DMS 273 treated with DMSO at 0.1 percent for 48 hours (cell line): ENCODE measurements at places on chromosomes 1 and 21.

- DNase-seq = no peak
Observed at GRCh38 chr1:19435851-19436455, 49.4 kb downstream of the CAPZB start.

GRCh38 chr1:21564521-21565095 lies 55.4 kb downstream of the ALPL start:
- no peak for DNase-seq

- no peak for DNase-seq
Observed at GRCh38 chr1:27891196-27891889, 19.0 kb downstream of the THEMIS2 start.

DNA sequence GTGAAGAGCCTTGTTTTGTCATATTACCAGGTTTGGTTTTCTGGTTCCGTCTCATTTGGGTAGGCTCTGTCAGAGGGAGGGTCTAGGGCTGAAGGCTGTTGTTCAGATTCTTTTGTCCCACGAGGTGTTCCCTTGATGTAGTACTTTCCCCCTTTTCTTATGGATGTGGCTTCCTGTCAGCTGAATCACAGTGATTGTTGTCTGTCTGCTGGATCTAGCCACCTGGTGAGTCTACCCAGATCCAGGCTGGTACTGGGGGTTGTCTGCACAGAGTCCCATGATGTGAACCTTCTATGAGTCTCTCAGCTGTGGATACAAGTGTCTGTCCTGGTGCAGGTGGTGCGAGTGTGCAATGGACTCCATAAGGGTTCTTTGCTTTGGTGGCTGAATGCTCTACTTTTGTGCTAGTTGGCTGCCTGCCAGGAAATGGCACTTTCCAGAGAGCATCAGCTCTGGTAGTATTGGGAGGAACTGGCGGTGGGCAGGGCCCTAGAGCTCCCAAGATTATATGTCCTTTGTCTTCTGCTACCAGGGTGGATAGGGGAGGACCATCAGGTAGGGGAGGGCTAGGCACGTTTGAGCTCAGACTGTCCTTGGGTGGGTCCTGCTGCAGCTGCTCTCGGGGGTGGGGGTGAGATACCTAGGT lies 246.0 kb downstream of the RYR2 start:
- no peak for DNase-seq

DNA sequence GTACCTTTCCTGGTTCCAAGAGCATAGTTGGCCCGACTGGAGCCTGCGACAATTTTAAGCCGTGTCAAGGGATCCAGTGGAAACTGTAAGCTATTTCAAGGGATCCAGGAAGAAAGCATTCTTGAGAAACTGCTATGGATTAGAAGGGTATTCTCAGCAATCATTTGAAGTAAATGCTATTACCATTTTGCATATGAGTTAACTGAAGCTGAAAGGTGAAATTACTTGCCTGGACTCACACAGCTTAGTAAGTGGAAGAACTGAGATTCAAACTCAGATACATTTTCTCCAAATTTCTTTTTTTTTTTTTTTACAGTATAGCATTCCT lies 589 bp downstream of the ZNF684 start:
- DNase-seq = no peak

GRCh38 chr1:229203030-229203751 lies 67.7 kb upstream of the RAB4A start:
- no peak for DNase-seq

DNA sequence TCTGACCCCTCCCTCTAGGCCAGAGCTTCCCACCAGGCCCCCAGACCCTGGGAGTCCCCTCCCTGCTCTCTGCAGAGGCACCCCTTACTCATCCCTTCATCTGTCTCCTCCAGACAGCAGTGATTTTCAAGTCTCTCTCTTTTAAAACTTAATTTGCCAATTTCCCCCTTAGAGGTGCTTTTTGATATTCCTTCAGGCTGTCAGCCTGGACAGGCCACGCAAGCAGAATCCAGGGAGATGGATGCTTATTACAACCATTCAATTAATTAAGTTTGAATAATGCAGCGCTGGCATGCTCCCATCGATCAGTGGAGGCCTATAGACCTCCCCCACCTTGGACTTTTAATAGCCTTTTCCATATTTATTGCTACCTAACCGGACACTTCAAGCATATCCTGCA lies 6.2 kb downstream of the CAMK2N1 start:
- no peak for DNase-seq

DNA sequence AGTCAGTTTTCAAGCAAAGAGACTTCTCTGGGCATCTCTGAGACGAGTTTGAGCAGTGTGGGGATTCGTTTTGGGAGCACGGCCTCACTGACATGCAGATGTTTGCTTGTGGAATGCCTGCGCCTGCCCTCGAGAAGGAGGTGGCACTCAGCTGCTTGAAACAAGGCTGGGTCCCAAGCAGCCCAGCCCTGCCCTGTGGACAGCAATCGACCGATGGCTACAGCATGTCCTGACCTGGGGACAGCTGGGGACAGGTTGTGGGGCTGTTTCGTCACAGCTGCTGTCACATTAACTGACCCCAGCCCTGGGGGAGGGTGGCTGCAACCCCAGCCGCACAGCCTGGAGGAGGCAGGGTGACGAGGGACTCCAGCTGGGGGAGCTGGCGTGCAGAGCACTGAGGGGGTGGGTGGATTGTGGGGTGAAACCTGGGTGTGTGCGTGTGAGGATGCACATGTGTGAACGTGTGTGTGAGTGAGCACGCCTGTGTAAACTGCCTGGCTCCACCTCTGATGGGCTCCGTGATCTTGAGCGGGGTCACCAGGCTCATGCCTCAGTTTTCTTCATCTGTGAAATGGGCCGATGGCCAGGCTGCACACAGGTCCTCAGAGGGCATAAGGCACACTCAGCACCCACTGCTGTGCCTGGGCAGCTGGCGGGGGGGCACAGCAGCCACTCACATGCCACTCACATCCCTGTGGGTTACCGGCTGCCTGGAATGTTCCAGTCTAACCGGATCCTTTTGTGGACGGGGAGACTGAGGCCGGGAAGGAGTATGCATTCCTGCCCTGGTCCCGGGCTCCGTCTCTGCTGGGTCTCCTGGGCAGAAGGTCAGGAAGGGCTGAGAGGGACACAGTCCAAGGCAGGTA lies 49.3 kb downstream of the COL18A1 start:
- DNase-seq = no peak
